RCC 7860 (cell line): ENCODE measurements at places on chromosomes 16 and 17.

DNA sequence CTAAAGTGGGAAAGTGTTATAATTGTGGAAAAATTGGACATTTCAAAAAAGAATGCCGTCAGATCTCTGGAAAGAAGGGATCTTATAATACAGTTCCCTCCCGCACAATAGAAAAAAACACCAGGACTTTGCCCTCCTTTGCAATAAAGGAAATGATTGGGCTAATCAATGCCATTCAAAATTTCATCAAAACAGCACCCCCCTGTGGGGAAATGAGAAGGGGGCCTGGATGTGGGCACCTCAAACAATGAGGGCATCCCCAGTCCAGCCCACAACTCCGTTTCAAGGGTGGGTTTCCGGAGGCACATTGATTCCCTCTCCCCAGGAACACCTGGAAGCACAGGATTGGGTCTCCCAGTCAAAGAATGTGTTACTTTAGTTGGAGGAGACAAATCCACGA is 26.1 kb downstream of the CD300LG start:
- no peak for DNase-seq

DNA sequence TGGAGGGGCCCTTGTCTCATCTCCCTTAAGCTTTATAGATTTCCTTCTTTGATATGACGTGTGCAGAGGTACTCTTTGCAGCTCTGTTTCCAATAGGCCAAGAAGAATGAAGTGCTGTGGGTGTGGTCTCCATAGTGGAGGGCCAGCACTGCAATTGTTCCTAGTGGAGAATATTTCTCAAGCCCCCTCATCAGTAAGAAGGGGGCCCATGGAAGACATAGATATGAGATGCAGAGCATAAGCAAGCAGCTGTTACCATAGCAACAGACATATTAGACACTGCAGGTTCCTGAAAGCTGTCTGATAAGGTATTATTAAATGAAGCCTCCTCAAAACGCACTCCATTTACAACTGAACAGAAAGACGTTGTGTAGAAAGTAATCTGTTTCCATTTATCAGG is 240.7 kb downstream of the ZFHX3 start:
- no peak for DNase-seq

- DNase-seq, result no peak
Measured at GRCh38 chr17:44081681-44082080, 11.1 kb downstream of the G6PC3 start.

- DNase-seq, result no peak
Measured at GRCh38 chr16:23505671-23506605, 4.4 kb downstream of the GGA2 start.

GRCh38 chr17:7652388-7653356 is 1.9 kb downstream of the ATP1B2 start:
- no peak for DNase-seq

- no peak for DNase-seq
Measured at GRCh38 chr17:46037722-46038255, 38.7 kb downstream of the STH start.

GRCh38 chr17:55649957-55650597 is 72.6 kb downstream of the TMEM100 start:
- no peak for DNase-seq

GRCh38 chr17:28466521-28467048 is 6.9 kb upstream of the SLC13A2 start:
- DNase-seq, result no peak

DNA sequence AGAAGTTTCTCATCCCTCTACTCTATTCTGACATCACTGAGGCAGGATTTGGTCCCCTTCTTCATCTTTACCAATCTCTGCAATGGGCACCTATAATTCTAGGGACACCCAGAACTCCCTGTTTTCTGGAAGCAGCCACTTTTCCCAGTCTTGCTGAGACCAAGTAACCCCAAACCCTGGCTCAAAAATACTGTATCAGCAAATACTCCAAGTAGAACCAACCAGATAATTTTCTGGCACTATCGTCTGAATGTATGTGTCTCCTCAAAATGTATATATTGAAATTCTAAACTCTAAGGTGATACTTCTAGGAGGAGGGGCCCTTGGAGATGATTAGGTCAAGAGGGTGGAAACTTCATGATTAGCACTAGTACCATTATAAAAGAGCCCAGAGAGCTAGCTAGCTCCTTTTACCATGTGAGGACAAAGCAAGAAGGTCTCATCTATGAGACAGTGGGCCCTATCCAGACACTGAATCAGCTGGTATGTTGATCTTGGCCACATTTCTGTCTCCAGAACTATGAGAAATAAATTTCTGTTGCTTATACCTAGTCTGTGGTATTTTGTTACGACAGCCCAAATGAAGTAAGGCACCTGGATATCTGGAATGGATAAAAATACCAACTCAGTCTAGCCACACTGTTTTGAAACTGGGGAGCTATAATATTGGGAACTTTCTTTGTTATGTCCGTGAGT is 464.4 kb downstream of the CDH11 start:
- no peak for DNase-seq

GRCh38 chr16:89423681-89424260 is 66.6 kb downstream of the ANKRD11 start:
- no peak for DNase-seq

GRCh38 chr16:77881355-77882030 is 93.1 kb downstream of the VAT1L start:
- no peak for DNase-seq

DNA sequence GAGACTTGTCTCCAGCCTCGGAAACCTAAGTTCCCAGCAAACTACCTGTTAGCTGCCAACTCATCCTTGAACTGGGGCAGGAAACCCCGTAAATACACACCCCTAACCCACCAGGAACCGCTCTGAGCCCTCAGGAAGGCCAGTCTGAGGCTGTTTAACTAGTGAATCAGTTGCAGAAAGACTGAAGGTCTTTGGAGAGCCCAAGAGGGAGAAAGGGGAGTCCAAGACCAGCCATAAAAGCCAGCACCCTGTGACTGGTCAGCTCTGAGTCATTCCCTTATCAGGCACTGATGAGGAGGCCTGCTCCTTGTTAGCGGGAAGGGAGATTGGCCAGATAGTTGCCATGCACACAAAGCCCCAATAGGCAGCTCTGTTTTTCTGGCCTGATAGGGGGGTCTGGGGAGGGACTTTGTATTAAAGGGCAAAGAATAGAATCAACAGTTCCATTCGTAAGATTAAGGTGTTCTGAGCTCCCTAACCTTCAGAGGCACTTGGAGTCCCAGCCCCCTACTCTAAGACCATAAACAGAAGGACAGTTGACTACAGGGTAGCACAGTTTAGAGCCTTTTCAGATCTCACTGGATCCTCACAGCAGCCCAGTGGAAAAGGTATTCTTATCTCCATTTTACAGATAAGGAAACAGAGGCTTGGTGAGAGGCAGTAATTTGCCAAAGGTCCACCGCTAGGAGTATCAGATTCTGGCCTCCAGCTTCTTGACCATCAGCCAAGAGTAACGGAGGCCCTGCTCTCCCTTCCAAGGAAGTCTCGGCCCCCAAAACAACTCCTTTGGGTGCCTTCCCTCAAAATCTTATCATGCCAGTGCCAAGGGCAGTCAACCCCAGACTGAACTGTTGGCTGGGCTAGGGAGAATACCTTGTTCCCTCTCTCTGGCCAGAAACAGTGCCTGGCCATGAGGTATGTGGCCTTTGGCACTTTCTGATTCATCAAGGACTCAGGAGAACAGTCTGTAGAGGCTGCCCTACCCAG is 2.2 kb upstream of the KRT19 start:
- DNase-seq, result peak; percentile 98

DNA sequence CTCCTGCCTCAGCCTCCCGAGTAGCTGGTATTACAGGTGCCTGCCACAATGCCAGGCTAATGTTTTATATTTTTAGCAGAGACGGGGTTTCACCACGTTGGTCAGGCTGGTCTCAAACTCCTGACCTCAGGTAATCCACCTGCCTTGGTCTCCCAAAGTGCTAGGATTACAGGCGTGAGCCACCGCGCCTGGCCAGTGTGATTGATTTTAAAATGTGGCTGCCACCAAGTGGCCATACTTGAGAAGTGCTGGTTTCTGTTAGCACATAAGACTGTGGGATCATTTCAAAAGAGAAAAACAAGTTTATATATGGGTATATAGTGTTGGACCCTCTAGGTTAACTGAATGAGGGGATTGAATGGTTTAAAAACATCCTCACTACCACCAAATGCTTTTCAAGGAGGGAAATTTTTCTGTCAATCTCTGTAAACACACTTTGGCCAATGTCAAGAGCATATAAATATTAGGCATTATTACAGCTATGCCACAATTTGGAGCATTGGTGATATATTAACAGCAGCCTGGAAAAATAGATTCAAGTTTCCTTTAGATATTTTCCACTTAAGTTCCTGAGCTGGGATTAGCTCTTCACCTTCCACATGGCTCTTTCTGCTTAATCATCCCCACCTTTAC is 13.5 kb upstream of the DHRS13 start:
- no peak for DNase-seq

DNA sequence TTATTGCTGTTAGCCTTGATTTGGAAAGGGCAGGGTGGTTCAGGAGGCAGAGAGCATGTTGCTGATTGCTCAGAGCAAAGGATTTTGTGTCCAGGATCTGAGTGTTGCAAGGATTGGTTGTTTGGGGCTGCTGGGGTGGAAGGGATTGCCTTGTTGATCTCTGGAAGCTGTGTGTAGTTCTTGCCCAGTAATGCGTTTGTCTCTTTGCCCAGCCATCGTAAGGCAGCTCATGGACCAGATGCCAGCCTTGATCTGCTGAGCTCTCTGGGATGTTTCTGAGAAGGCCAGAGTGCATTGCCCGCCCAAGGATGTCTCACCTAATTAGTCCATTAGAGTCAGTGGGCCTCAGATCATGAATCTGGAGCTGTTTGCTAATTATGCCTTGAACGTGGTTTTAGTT is 33.6 kb downstream of the NKD1 start:
- DNase-seq, result no peak

GRCh38 chr16:81374550-81374949 is 59.8 kb downstream of the GAN start:
- DNase-seq, result no peak

DNA sequence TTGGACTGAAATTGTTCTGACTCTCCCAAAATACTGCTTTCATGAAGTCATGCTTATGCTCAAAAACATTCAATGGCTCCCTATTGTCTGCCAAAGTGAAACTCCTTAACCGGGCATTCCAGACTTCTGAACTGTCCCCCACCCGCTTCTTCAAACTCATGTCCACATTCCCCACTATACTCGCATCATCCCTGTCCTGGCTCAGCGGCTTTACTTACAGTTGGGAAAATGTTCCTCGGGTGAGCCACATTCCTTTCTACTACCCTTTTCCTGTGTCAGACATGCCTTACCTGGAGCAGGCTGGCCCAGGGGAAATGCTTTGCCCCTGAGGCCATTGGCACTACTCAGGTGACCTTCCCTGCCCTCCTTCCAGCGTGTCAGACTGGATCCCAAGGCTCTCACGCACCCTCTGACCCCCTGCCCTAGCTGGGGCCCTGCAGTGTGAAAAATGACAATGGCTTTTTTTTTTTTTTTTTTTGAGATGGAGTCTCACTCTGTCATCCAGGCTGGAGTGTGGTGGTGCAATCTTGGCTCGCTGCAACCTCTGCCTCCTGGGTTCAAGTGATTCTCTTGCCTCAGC is 5.3 kb downstream of the CYGB start:
- DNase-seq, result peak; percentile 63
